Upper lobe of left lung (tissue), 6 donors: ENCODE measurements at places on chromosomes 16 and 17.

- no peak for DNase-seq
Measured at GRCh38 chr16:54153240-54153934, 133.2 kb downstream of the IRX3 start.

GRCh38 chr16:58448890-58449289, 51.1 kb upstream of the NDRG4 start:
- no peak for DNase-seq

- peak; percentile 90 for DNase-seq
Measured at GRCh38 chr17:42673885-42674754, 2.7 kb downstream of the PLEKHH3 start.

DNA sequence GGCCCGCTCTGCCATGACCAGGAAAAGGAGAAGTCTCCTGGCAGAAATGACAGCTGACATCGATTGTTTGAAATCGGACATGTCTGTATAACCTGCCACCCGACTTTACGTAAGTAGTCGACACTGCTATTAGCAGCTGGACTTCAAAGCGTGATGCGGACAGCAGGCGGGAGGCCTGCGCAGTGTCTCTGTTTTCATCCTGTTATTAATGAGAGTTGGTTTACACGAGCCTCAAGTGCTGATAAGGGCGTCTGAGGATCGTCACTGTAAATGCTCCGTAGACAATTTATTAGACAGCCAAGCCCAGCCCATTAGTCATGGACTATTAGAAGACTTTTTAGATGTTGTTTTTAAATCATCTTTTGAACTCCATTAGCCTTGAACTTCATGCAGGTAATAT, 328.3 kb downstream of the FOXL1 start:
- no peak for DNase-seq

- no peak for DNase-seq
Measured at GRCh38 chr17:17388657-17389496, 85.7 kb downstream of the NT5M start.

DNA sequence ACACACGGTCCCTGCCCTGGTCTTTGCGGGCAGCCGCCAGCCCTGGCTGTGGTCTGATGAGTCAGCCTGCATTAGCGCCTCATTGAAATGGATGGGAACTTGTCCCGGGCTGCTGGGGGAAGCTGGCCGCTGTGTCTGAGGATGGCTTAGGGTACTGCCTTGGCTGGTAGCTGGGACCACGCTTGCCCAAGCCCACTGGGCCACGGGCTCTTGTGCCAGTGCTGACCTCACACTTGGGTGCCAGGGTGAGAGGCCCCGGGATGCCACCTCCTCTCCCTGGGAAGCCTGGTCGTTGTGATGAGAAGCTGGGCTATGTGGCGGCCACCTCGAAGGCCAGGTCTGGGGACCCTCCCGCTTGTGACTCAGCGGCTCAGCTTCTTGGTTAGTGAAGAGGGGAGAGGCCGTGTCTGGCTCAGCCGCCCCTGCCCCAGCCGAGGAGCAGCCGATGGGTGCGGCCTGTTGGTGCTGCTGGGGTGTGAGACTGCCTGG, 10.7 kb downstream of the CACNA1H start:
- no peak for DNase-seq

- no peak for DNase-seq
Measured at GRCh38 chr17:14833201-14833785, 431.8 kb downstream of the PMP22 start.

DNA sequence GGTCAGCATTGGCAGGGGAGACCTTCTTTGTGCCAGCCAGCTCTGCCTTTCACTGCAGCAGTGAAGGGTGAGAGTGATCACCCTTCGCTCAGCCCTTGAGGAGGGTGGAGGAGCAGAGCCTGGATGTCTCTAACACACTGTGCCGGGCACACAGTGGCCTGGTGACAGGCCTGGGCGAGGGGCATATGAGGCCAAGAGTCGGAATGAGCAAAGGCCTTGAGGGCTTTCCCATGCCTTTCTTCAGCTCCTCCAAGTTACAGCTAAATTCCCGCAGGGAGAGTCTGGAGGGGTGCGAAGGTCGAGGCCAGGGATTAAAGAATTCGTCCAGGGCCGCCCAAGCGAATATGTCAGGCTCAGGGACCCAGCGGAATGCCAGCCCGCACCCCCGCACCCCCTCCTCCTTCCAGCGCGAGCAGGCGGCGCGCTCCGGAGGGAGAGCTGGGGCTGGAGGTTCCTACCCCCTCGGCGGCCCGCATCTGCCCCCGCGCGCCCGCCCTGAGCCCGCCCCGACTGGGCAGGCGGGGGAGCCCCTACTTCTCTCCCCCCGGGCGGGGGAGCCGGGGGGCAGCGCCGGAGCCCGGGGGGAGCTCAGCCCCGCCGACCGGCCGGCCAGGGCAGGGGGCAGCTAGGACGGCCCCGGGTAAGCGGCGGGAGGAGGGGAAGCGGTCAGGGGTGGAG, at the start of gene RASL10B:
TSS of gene RASL10B (plus strand) at position 401 of the 678 bp plus-strand sequence. CDS start 3,546 bp downstream, outside the sequence.
- peak; percentile 90 for DNase-seq

DNA sequence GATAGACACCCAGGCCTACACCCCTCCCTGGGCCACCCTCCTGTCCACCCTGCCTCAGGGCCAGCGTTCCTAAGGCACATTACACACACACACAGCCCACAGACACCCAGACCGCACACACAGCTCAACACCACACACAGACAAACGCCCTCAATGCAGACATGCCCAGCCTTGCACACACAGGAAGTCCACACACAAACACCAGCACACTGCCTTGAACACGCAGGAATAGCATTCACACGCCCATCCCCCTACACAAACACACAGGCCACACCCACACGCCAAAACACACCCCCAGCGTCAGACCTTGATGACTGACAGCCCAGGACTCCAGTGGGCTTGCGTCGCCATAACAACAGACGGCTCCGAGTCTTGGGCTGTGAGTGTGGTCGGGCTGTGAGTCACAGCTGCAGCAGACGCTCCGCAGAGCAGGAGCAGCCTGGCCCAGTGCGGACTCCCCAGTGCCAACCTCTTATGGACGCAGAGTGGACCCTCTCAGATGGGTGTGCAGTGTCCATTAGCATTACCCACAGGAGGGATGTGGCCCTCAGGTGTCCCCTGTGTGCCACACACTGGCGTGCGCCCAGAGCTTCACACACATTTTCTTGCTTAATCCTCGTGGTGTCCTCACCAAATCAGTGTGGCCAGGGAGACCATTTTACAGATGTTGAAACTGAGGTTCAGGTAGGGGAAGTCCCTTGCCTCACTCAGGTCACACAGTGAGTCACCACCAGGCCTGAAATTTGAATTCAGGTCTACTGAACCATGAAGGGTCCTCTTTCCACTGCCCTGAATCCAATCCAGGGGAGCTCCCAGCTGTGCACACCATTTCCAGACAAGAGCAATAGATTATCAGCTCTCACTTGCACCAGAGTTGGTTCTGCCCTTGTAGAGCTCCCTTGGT, 17.8 kb upstream of the RAI1 start:
- no peak for DNase-seq

DNA sequence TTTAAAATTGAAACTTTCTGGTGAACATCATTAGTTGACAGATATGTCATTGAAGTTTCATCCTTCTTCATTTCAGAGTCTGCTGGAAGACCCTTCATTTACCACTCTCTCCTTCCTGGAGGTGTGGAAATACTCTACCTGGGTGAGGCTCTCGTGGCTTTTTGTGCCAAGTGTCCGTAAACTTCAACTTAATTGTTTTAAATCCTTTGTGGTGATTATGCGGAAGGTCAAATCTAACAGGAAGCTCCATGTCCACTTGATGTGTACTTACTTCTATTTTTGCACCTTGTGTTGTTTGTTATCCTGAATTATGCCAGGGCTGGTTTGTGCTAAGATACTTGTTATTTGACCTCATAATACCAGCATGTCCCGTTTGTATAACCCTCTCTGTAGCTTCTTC, 129.2 kb downstream of the WWOX start:
- DNase-seq = no peak

DNA sequence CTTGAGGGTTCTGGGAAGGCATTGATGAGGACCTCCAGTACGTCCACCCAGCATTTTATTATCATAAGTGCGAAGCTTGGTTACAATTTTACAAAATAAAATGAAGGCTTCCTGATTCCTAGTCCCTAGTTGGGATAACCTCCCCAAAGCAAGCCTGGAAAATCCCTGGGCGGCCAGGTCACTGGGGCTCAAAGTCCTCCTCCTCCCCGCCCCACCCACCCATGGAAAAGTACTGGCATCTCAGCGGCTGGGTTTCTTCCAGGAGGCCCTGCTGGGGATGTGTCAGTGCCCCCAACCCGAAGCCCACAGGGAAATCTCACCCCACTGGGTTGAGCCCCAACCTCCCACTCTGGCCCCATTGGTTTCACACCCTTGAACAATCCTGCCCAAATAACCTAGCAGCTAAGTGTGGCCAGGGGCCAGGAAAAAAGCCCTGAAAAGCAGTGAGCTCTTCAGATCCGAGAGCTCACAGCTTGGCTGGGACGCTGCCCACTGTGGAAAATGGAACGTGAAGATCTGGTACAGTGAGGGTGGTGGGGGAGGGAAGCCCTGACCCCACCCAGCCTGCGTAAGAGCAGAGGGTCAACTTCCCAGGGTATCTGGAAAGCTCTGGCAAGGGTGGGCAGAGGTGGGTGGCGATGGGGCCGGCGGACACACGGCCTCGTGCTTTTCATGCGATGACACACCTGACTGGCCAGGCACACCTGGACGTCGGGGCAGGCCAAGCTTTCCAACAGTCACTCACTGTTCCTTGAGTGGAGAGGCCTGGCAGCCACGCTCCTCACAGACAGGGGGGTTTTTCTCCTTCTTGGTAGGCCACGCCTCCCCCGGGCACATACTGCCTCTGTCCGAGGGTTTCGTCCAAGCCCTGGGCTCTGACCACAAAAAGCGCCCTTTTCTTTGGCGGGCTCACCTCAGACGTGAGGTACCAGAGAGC, 324.5 kb downstream of the SOX9 start:
- peak; percentile 51 for DNase-seq

DNA sequence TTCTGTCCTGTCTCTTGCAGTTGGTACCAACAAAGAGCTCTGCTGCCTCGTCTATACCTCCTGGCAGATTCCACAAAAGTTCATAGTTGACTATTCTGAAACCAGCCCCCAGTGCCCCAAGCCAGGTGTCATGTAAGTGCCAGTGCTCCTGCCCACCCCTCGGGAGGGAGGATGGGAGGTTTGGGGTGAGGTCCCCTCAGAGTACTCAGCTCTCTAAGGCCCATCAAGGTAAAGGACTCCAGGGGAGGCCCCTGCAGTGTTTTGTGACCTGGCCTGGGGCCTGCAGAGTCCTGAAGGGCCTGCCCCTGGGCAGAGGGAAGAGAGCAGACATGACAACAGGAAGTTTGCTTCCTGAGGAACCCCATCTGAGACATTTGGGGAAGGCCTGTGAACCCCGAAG, 6.4 kb downstream of the CCL18 start:
- DNase-seq = no peak

DNA sequence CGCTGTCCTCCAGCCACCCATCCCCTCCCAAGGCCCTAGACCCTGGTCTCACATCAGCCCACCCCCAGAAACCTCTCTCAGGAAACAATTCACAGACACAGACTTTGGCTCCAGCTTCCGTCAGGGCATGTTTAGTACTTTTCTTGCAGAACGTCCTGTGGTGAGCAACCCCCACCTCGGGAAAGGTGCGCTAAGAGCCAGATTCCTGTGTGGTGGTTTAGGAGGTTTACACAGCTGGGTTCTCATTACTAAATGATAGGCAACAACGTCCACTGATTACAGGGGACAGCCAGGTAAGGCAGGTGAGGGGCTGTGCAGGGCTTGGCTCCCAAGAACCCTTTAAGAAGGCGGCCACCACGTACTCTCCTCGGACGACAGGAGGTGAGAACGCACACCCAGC, 29.3 kb downstream of the KIFC3 start:
- DNase-seq = no peak

- no peak for DNase-seq
Measured at GRCh38 chr17:77216486-77216885, 75.7 kb downstream of the SEC14L1 start.

GRCh38 chr16:85686912-85687591, 1.7 kb downstream of the GINS2 start:
- no peak for DNase-seq

GRCh38 chr16:80142281-80142680, 398.5 kb upstream of the DYNLRB2 start:
- DNase-seq = no peak

DNA sequence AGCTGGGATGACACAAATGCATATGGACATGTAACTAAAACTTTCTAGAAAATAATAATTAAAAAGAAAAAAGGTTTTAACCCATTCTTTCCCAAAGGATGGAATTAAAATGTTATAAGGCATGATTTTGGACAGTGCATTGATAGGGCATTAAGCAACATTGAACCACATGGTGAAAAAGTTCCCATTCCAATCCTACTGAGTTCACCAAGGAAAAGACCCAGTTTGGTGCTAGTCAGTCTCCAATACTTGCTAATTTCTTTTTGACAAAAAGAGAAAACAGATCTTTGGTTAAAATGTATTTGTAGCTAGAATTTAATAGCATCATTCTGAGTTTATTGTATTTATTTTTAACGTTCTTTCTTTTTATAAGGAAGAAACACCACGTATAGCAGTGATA, 28.1 kb downstream of the EMP2 start:
- no peak for DNase-seq

- DNase-seq = no peak
Measured at GRCh38 chr17:40041196-40041595, 13.0 kb downstream of the MED24 start.

- DNase-seq = no peak
Measured at GRCh38 chr16:17812771-17813170, 342.0 kb upstream of the XYLT1 start.

GRCh38 chr17:58755577-58756245, at the start of gene PPM1E:
PPM1E (plus strand) TSS chr17:58755854.
- DNase-seq = peak; percentile 92

DNA sequence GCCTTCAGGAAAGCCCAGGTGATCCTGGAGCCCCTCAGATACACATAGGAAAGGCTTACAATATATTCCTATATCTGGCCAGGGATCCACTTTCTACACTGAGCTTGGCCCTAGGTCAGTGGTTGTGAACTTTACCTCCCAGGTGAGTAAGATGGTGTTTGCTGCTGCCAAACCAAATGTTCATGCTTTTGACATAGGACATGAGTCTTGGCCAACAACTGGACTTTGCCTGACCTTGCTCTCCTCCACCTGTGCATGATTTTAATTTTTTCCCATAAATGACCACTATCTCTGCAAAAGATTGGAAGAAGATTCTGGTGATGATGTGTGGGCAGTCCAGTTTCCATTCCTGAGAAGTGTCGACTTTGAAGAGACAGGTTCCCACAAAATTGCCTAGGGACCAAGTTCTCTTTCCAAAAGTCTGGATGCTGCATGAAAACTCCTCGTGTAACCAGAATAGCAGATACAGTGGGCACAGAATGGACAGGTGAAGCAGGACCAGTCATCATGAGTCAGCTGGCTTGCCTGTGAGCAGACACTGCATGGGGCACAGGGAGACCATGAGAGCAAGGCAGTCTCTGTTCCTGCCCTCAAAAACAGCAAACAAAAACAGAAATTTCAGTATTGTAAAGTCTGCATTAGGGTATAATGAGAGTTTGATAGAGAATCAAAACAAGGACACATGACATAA, 226.4 kb upstream of the MON1B start:
- no peak for DNase-seq

DNA sequence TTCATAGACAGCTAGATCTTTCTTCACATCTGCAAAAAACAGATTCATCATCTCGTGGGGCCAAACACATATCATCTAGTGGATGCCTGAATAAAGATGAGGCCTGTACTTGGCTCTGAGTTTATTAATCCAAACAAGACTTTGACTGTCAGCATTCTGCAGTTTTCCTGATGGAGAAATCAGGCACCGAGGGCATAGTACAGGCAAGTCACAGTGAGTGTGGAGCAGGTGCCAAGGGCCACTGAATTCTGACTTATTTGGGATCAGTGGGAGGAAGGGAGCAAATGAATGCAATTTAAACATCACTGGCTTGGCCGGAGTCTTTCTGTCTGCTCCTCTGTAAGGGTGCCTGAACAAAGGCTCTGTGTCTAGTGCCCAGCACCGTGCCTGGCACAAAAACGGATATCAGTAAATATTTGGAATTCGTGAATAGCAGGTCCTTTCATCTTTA, 975 bp downstream of the CFAP20 start:
- DNase-seq = no peak
